ENCODE measurements at places on chromosomes 7 and 10. TPM values are rescaled to one million over a fixed set of nuclear protein-coding genes. Genes with fewer than 3 reads are reported as not detected.

Gene RNF133
- 7.2 TPM for total RNA-seq

Gene BAMBI
- 9.1 TPM for total RNA-seq

Gene RNF148
- total RNA-seq = 4.1 TPM

Gene RTKN2
- not detected for total RNA-seq

- H3K4me1 ChIP-seq = no peaks in the 10 kb centered on the region
- no peaks in the 10 kb centered on the region for H3K36me3 ChIP-seq
- no peaks in the 10 kb centered on the region for H3K27me3 ChIP-seq
- DNase-seq = no peak
Measured at GRCh38 chr10:45354261-45354660, 19.8 kb upstream of the ALOX5 start.

GRCh38 chr10:6247041-6247712 lies 44.4 kb downstream of the PFKFB3 start:
- H3K36me3 ChIP-seq = peaks cover 7% of the 10 kb centered on the region
- H3K4me3 ChIP-seq = no peak overlapping the region
- no peak overlapping the region for H3K27ac ChIP-seq
- DNase-seq = no peak
- no peaks in the 10 kb centered on the region for H3K27me3 ChIP-seq

Measured in stomach (tissue), 19 donors.